ENCODE measurements at places on chromosomes 5 and 9.

- DNase-seq, result no peak
Observed at GRCh38 chr5:177553671-177554429, 513 bp downstream of the FAM193B start.

DNA sequence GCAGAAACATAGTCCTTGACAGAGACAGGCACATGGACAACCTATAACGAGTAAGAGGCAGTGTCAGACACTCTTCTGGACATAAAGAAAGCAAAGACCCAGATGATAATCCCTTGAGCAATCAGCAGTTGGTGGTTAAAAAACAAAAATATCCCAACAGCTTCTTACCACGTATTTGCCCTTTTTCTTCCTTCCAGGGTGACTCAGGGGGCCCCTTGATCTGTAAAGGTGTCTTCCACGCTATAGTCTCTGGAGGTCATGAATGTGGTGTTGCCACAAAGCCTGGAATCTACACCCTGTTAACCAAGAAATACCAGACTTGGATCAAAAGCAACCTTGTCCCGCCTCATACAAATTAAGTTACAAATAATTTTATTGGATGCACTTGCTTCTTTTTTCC, 9.5 kb downstream of the GZMK start:
- DNase-seq, result no peak

GRCh38 chr9:71909887-71910649, 925 bp downstream of the ABHD17B start:
- no peak for DNase-seq

DNA sequence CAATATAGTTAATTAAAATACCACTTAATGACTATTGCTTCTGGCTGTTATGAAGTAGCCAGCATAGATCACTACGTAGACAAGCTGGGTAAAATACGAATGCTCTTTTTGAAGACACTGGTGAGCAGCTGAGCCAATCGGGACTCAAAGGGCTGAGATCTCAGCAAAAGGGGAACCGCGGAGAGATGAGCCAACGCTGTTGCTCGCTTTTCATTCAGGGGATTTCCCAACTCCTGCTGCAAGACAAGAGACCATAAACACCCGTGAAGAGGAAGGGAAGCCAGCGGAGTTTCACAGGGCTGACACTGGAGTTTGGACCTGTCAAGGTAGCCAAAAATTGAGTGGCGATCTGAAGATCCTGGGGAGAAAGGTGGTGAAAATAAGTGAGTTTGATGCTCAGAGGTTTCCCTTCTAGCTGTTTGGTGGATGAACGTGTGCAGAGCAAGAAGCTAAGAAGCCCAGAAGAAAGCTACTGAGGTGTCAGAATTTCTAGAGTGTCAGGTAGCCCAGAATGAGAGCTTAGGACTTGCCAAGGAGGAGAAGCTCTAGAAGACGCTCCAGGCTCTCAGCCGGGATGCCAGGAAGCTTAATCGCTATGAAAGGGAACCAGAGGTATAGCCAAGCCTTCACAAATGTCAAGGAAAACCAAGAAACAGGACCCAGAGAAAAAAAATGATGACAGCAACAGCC, 79.6 kb upstream of the RNU6ATAC start:
- DNase-seq, result no peak

DNA sequence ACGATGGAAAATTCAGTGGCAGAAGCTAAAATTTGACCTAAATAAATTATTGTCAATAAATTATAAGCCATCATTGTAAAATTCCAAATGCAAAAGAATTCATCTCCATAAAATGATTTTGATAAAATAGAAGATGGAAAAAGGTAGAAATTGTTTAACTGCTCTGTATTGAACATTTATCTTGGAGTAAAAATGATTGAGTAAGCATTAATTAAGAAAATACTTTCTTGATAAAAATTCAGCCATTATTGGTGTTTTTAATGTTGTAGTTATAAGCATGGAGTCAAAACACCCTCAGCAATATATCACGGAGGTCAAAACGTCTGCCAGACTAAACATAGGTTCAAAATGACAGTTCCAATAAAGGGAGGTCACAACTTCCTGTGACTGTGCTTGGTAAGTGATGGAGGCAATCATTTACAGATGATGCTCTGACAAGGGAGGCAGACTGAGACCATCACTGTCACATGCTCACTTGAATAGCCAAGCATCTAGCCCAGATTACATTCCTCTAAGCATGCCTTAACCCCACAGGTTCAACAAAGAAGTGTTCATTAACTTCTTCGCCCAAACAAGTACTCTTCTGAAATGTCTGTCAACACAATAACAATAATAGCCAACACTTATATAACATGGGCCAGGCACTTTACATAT, 69.5 kb downstream of the SH3TC2 start:
- no peak for DNase-seq

DNA sequence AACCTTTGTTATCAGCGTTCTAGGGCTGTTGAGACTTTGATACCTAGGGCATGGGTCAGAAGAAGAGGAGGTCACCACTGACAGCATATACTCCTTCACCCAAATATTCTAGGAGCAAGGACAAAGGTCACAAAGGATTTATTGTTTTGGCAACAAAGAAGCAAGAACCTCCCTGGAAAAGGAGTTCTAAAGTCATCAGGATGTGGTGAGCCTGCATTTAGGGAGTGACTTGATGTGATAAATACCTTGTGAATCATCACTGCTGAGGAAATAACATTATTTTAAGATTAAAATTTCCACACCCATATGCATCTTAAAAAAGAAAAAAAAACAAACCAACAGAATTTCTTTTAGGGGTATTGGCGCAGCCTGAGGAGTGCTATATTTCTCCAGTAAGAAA, 13.9 kb downstream of the IFNA1 start:
- DNase-seq, result no peak

GRCh38 chr5:60036192-60036938, 142.8 kb upstream of the PDE4D start:
- no peak for DNase-seq

DNA sequence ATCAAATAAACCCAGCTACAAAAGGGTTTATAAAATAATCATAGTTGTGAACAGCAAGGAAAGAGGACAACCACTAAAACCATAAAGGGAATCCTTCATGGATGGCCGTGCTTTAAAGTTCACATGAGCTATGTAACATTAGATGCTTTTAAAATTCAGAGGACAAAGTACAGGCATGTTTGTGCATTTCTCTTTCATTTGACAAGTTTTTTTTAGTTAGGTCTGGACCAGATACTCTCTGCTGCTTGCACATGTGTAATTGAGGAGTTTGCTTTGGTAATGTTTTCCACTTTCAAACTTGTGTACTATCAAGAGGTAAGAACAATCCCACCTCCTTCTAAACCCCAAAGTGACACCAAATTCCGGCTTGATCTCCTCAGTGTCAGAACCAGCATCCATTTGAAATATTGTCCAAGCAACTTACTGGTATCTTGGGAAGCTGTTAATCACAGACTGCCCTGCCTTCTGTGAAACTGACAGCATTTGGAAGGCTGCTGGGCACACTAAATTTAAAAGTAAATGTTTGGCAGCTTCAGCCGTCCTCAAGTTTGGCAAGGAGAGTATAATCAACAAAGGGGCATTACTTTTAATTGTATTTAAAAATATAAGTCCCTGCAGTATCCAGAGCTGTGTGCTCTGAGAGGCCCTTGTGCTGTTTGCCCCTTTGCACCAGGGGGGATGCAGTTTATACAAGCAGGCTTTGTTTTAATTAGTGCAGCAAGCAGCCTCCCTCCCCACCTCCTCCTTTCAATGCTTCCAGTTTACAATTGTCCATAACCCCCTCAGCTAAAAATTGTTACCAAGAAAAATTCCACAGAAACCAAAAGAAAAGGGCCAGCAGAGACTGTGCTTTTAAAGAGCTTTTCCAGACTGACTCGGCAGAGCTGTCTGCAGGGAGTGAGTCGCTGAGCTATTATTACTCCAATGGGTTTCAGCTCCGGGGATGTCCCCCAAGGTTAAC, 328.3 kb upstream of the MPDZ start:
- DNase-seq, result no peak

- peak; percentile 28 for DNase-seq
Observed at GRCh38 chr9:69168709-69169217, 5.3 kb upstream of the TJP2 start.

GRCh38 chr9:134950386-134951210, 32.9 kb upstream of the FCN1 start:
- no peak for DNase-seq

- DNase-seq, result no peak
Observed at GRCh38 chr5:66906021-66906420, 290.6 kb downstream of the CD180 start.

DNA sequence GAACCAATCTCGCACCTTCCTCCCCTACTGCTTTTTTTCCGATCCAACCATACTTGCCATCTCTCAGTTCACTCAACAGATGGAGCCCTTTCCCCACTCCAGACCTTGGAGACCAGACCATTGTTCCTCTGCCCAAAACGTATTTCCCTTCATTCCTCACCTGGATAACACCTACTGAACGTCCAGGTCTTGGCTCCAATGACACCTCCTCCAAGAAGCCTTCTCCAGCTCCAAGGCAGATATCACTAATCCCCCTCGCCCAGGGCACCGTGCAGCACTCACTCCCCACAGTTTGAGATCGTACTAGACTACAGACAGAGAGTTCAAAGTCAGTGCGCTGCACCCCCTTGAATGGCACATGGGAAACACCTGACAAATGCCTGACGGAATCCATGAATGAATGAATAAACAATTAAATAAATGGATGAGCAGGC, 47.1 kb upstream of the AKNA start:
- DNase-seq, result no peak

DNA sequence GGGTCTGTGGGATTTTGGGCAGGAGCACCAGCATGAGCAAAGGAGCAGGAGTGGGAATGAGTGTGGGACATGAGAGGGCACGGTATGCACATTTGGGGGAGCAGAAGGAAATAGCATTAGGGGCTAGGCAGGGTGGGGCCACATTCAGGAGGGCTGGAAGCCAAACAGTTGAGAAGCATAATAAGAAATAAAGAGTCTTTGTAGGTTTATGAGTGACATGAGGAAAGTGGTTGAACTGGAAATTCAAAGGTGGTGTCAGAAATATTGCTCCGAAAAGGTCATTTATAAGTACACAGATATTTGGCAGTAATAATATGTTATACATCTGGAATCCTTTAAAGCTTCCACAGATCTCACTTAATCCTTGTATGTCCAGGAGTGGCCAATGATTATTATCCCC, 26.4 kb downstream of the ARHGEF28 start:
- no peak for DNase-seq

Data from activated CD4-positive, alpha-beta T cell treated with anti-CD3 and anti-CD28 coated beads for 24 hours (primary cell).